ENCODE measurements at places on chromosomes 5 and 9.

DNA sequence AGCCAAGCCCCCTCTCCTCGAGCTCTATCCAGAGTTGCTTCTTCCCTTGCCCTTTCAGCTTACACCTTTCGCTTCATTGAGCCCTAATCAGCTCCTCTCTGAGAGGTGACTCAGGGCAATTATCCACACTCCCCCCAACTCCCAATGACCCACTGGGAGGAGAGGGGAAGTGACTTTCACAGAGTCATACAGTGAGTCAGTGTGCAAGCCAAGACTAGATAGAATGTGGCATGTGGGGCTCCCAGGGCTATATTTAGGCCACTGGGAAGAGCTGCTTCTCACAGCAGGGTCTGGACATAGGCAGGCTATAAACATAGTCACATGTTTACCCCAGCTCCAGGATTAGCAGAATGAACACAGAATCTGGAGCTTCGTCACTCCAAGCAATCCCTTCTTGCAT, 57.4 kb downstream of the NRG2 start:
- DNase-seq: no peak

- no peak for DNase-seq
Observed at GRCh38 chr5:131367219-131367860, 103.5 kb downstream of the CDC42SE2 start.

DNA sequence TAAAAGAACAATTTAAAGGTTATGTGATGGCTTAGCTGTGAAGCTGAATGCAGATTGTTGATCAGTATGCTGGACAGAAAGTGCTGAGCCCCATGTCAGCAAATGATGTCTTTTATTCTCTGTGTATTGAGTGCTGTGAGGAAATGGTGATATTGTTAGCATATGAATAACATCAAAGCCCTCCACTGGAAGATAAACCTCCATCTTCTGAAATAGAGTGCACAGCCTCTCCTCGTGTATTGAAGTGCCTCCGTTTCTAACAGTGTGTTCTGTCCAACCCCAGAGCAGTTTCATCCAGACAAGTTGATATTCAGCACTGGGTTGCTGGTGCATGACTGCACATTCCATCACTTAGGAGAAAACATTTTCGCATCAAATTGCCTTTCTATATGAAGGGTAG, 242.9 kb downstream of the CSNK1G3 start:
- DNase-seq: no peak

DNA sequence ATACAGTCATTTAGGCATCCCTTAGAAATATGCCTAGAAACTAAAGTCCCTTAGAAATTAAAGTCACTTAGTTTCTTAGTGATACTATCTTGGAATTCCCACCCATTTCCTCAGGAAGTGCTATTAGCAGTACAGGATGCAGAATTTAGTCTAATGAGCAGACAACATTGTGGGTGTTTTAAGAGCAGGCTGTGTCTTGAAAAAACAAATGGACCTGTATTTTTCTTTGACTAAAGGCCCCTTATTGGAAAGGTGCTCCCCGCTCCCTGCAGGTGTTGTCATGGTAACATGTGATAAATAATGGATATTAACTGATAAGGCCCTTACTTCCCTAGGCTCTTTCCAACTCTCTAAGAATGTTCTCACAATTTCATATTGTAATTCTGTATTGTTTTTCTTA, 38.8 kb upstream of the STARD4 start:
- no peak for DNase-seq

Measured in GM20000 (cell line).